ENCODE measurements at places on chromosomes 16 and 17.

DNA sequence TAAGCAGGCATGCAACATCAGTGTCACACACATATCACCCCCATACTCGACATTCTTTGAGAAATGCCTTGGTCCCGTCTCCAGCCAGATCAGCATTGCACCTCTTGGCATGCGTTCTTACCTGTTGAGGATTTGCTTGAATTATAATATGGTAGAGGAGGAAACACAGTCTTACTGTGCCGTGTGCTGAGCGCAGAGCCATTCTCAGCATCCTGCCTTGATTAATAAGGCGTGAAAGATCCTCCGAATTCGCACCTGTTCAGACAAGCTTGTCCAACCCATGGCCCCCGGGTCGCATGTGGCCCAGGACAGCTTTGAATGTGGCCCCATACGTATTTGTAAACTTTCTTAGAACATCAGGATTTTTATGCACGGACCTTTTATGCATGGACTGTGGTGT is 408.1 kb downstream of the WWOX start:
- no peaks in the 10 kb centered on the region for H3K4me1 ChIP-seq
- H3K36me3 ChIP-seq, result no peaks in the 10 kb centered on the region
- H3K4me3 ChIP-seq, result no peak overlapping the region
- H3K27me3 ChIP-seq, result no peaks in the 10 kb centered on the region
- H3K27ac ChIP-seq, result no peak overlapping the region
- DNase-seq, result no peak

GRCh38 chr16:77785373-77785764 is 3.0 kb upstream of the VAT1L start:
- DNase-seq, result no peak
- H3K4me1 ChIP-seq, result peaks cover 4% of the 10 kb centered on the region
- H3K27ac ChIP-seq, result no peak overlapping the region
- H3K27me3 ChIP-seq, result peaks cover 35% of the 10 kb centered on the region

GRCh38 chr16:81797443-81797842 is 18.4 kb downstream of the PLCG2 start:
- no peak for DNase-seq
- H3K4me3 ChIP-seq, result no peak overlapping the region
- no peaks in the 10 kb centered on the region for H3K4me1 ChIP-seq
- H3K36me3 ChIP-seq, result no peaks in the 10 kb centered on the region

DNA sequence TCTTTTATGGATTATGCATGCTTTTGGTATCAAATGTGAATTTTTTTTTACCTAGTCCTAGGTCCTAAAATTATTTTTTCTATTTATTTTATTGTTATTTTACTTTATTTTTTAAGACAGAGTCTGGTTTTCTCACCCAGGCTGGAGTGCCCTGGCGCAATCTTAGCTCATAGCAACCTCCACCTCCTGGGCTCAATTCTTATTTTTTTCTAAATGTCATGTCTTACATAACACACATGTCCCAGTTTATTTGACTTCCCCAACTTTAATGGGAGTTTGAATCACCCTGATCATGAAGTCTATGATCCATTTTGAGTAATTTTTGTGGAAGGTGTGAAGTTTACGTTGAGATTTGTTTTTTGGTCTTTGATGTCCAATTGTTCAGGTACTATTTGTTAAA is 3.3 kb upstream of the CCL18 start:
- H3K4me1 ChIP-seq, result no peaks in the 10 kb centered on the region
- no peaks in the 10 kb centered on the region for H3K36me3 ChIP-seq
- H3K27me3 ChIP-seq, result no peaks in the 10 kb centered on the region
- no peak overlapping the region for H3K27ac ChIP-seq
- no peak for DNase-seq

GRCh38 chr16:50836121-50836621 is 94.3 kb downstream of the CYLD start:
- no peak overlapping the region for H3K4me3 ChIP-seq
- no peak overlapping the region for H3K27ac ChIP-seq
- DNase-seq, result no peak
- H3K27me3 ChIP-seq, result peaks cover 3% of the 10 kb centered on the region
- no peaks in the 10 kb centered on the region for H3K36me3 ChIP-seq

DNA sequence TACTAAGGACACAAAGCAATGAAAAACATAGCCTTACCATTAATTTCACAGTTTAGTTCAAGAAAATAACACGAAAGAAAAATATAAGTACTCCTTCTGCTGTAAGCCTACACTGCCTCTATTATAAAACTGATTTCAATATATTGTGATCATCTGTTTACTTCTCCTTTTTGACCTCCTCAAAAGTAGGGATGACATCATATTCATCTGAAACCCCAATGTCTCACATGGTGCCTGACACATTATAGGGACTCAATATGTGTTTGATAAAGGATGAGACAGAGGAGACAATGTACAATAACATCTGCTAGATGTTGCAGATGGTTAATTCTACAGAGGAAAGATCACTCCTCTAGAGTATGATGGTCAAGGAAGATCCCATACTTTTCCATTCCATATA is 118.4 kb upstream of the NOG start:
- H3K36me3 ChIP-seq, result no peaks in the 10 kb centered on the region
- H3K4me1 ChIP-seq, result no peaks in the 10 kb centered on the region
- H3K27me3 ChIP-seq, result no peaks in the 10 kb centered on the region
- no peak overlapping the region for H3K27ac ChIP-seq
- no peak for DNase-seq
- H3K4me3 ChIP-seq, result no peak overlapping the region

- H3K36me3 ChIP-seq, result no peaks in the 10 kb centered on the region
- no peak overlapping the region for H3K27ac ChIP-seq
- H3K27me3 ChIP-seq, result no peaks in the 10 kb centered on the region
- no peak for DNase-seq
- H3K4me1 ChIP-seq, result no peaks in the 10 kb centered on the region
These were observed 235.8 kb upstream of the ASIC2 start for GRCh38 chr17:33528846-33529245.

DNA sequence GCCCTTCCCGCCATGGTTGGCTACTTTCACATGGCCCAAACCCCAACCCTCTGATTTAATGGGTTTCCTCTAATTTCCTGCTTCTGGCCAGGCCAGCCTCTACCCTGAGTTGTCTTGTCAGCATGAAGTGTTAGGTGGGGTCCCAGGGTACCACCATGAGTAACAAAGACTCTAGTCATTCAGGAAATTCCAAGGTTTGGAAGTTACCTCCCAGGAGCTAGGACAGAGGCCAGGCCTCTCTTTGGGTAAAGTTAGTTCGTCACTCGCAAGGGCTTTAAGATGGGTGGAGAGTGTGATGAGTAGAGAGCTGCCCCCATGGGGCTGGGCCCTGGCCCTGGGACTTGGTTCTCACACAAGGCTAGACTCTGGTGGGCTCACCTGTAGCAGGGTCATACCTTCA is 54.6 kb downstream of the PLD6 start:
- H3K4me1 ChIP-seq, result peaks cover 24% of the 10 kb centered on the region
- peak; percentile 11 for DNase-seq
- no peaks in the 10 kb centered on the region for H3K27me3 ChIP-seq
- peak overlapping the region; percentile 80 for H3K27ac ChIP-seq

- no peak for DNase-seq
- H3K36me3 ChIP-seq, result no peaks in the 10 kb centered on the region
- no peaks in the 10 kb centered on the region for H3K4me1 ChIP-seq
- H3K4me3 ChIP-seq, result no peak overlapping the region
- H3K27ac ChIP-seq, result no peak overlapping the region
These were observed 112.5 kb upstream of the SOX9 start for GRCh38 chr17:72008236-72008876.

GRCh38 chr17:64739316-64740058 is 77.4 kb upstream of the SMURF2 start:
- H3K27ac ChIP-seq, result peak overlapping the region; percentile 91
- H3K27me3 ChIP-seq, result no peaks in the 10 kb centered on the region
- no peak overlapping the region for H3K4me3 ChIP-seq
- peak; percentile 73 for DNase-seq
- no peaks in the 10 kb centered on the region for H3K36me3 ChIP-seq

GRCh38 chr17:81340607-81341515 is 45.8 kb upstream of the SLC38A10 start:
- H3K36me3 ChIP-seq, result no peaks in the 10 kb centered on the region
- H3K4me1 ChIP-seq, result peaks cover 27% of the 10 kb centered on the region
- H3K27me3 ChIP-seq, result no peaks in the 10 kb centered on the region
- peak overlapping the region; percentile 62 for H3K27ac ChIP-seq
- peak overlapping the region; percentile 37 for H3K4me3 ChIP-seq

- no peaks in the 10 kb centered on the region for H3K4me1 ChIP-seq
- no peaks in the 10 kb centered on the region for H3K36me3 ChIP-seq
- DNase-seq, result no peak
- no peak overlapping the region for H3K27ac ChIP-seq
- no peak overlapping the region for H3K4me3 ChIP-seq
These were observed 13.8 kb downstream of the DCUN1D3 start for GRCh38 chr16:20886320-20886719.

- H3K27me3 ChIP-seq, result no peaks in the 10 kb centered on the region
- H3K27ac ChIP-seq, result no peak overlapping the region
- H3K36me3 ChIP-seq, result no peaks in the 10 kb centered on the region
- H3K4me3 ChIP-seq, result no peak overlapping the region
- DNase-seq, result no peak
- H3K4me1 ChIP-seq, result no peaks in the 10 kb centered on the region
These were observed 289.6 kb upstream of the ERCC4 start for GRCh38 chr16:13630374-13630773.
